Stimulated activated CD8-positive, alpha-beta memory T cell treated with anti-CD3 and anti-CD28 coated beads, Interleukin-7, amount 100 ng/mL, for 1 hour (primary cell): ENCODE measurements at places on chromosomes 4 and X.

DNA sequence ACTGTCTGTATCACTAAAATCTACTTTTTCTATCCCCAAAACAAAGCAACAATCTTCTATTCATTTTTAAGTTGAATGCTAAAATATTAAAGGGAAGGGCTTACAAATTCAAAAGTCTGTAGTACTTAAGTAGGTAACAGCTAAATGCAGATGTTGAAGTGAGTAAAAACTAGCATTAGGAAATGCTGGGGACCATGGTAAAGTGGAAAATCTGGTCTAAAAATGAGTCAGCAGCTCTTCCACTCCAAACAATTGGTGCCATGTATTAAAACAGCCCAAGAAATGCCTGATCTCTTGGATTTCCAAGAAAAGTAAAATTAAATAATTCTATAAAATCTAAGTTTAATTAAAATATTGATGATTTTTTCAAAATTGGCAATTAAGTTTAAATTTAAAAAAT is 73.3 kb upstream of the PPP3CA start:
- DNase-seq, result no peak

DNA sequence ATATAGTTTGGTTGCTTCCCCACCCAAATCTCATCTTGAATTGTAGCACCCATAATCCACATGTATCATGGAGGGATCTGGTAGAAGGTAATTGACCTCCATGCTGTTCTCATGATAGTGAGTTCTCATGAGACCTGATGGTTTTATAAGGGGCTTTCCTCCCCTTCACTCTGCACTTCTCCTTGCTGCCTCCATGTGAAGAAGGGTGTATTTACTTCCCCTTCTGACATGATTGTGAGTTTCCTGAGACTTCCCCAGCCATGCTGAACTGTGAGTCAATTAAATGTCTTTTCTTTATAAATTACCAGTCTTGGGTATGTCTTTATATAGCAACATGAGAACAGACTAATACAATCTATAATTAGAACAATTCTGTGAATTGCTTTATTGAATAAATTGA is 11.9 kb upstream of the DCAF4L1 start:
- DNase-seq, result no peak

DNA sequence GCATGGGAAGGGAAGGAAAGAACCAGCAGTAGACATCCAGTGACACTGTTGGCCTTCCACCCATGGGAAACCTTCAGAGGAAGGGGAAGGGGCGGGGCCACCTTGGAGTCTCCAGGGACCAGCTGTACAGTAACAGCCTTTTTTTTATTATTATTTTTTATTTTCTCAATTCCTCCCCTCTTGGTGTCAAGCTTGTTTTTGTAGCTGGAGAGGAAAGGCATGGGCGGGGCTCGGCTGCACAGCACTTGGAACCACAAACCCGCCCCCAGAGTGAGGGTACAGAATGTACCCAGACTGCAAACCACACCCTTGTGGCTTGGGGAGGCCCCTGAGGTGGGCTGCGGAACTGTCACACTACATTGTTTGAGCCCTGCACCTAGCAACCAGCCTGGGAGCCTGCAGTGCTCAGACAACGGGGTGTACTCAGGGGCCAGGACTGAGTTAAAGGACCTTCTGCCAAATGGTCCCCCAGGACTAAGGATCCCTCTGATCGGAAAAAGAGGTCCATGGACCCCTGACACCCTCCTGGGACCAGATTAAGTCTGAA is 45.7 kb downstream of the PRPS1 start:
- peak; percentile 76 for DNase-seq

DNA sequence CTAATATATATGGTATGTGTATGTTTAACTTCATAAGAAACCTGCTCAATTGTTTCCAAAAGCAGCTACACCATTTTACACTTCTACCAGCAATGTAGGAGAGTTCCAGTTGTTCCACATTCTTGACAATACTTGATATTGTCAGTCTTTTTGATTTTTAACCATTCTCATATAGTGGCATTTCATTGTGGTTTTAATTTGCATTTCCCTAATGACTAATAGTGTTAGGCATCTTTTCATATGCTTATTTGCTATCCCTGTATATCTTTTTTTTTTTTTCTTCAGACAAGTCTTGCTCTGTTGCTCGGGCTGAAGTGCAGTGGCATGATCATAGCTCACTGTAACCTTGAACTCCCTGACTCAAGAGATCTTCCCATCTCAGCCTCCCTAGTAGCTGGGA is 58.2 kb upstream of the TRIM2 start:
- DNase-seq, result no peak

DNA sequence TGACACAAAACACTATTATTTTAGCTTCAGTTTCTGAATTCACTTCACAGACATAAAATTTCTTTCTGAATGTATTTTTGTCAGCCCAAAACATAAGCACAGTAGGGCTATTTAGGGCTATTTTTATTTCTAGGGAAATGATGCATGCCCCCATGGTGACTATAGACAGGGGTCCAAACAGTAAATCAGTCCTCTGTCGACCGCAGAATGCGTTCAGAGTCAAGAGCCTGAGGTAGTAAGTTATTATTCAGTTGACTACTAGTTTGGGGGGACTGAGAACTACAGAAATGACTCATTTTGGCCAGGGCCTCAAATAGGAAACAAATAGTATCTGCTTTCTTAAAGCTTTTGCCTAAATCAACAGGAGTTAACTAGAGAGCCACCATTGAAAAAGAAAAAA is 414.4 kb downstream of the AFF2 start:
- no peak for DNase-seq
